ENCODE measurements at places on chromosomes 1 and 21. TPM values are rescaled to one million over a fixed set of nuclear protein-coding genes. Genes with fewer than 3 reads are reported as not detected.

E2F2 gene
- not detected for total RNA-seq

DNA sequence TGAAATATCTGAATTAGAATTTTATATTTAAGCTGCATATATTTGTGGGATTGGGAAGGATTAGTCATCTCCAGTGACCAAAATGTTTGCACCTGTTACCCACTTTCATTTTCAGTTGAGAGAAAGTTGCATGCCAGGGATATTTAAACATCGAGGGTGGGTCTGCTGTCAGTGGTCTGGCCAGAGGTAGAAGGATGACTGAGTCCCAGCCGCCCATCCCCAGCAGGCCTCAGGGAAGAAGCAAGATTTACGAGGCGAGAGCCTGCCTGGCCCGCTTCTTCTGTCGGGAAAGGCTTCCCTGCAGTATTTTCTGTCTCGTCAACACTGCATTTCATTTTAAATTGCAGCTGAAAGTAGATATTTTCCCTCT lies 1.4 kb upstream of the MAN1C1 start:
- no peak for DNase-seq
- no peaks in the 10 kb centered on the region for H3K27me3 ChIP-seq
- H3K4me3 ChIP-seq: no peak overlapping the region

DNA sequence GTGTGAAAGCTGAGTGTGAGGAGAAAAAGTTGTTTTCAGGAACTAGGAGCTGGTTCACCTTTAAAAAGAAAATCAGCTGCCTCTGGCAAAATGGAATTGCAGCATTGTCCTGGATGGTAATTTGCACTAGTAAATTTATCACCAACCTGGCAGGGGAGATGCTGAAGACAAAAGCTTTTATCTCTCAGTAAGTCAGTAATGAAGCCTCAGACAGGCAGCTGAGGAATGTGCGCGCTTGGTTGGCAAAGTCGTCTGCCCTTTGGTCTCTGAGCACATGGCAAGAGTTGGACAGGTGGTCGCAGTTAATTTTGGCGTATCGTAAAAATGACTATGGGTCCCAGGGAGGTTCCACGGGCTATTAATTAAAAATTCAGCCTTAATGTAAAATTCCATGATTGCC lies 131.9 kb downstream of the BACH1 start:
- H3K27me3 ChIP-seq: no peaks in the 10 kb centered on the region
- H3K36me3 ChIP-seq: no peaks in the 10 kb centered on the region
- no peaks in the 10 kb centered on the region for H3K4me1 ChIP-seq

DNA sequence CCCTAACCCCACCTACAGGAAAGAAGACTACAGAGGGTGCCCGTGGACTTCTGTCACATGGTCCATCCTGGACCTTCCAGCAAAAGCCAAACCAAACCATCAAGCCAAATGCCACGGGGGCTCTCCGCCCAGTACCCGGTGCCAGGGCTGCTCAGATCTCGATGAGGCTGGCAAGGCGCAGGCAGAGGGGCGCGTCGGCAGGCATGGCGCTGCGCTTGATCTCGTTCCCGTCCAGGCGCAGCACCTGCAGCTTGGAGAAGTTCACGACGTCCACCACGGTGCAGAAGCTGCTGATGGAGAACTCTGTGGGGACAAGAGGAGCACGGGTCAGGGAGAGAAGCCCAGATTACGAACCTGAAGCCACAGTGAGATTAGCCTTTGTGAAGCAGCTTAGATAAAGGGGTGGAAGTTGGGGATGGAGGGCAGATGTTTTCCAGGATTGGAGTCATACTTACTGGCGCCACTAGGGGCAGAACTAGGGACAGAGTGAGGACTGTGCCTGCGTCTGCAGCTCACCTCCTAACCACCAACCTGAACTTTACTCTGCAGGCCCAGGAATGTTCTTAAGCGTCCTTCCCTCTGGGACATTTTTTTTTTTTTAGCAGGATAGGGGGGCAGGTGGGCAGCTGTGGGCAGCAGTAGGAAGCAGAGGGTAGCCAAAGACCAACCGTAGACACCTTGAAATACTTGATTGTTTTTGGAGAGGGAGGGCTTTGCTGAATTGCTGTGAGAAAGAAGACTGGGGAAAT lies 8.6 kb downstream of the FMOD start:
- H3K36me3 ChIP-seq: no peaks in the 10 kb centered on the region
- no peaks in the 10 kb centered on the region for H3K27me3 ChIP-seq
- DNase-seq: no peak
- peaks cover 38% of the 10 kb centered on the region for H3K4me1 ChIP-seq
- no peak overlapping the region for H3K27ac ChIP-seq

DNA sequence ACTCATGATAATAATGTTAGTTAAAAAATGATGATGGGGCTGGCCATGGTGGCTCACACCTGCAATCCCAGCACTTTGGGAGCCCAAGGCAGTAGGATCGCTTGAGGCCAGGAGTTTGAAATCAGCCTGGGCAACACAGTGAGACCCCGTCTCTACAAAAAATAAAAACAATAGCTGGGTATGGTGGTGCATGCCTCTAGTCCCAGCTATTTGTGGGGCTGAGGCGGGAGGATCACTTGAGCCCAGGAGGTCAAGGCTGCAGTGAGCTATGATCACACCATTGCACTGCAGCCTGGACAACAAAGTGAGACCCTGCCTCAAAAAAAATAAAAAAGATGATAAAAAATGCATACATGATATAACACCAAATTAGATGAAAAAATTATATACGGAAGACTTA lies 5.3 kb downstream of the P3H1 start:
- no peak overlapping the region for H3K4me3 ChIP-seq
- DNase-seq: no peak
- peaks cover 27% of the 10 kb centered on the region for H3K4me1 ChIP-seq
- no peak overlapping the region for H3K27ac ChIP-seq
- H3K36me3 ChIP-seq: peaks cover 47% of the 10 kb centered on the region
- no peaks in the 10 kb centered on the region for H3K27me3 ChIP-seq

GBP7 gene
- not detected for total RNA-seq

Measured in esophagus muscularis mucosa (tissue), 4 donors.